Epithelial cell of proximal tubule (primary cell): ENCODE measurements at places on chromosomes 3 and 15.
A peak's percentile ranks its signal among the peaks of the same experiment; 100 is the strongest.

GRCh38 chr3:46542801-46543201 lies 23.3 kb downstream of the LRRC2 start:
- DNase-seq, result no peak

DNA sequence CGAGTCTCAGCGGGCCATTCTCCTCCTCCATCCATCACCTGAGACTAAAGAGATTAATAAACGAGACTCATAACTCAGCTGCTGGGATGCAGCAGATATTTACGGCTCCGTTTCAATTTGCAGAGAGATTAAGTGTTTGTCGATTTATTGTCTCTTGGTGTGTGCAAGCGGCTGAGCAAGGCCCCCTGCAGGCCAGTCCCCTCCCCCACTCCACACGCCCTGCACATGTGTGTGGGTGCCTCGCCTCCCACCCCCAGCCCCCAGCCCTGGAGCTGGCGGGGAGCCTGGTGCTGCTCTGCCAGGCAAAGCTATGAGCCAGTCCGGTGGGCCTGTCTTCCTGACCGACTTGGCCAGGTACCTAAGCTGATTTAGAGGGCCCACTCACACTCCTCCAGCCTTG lies 63.0 kb downstream of the CYP11A1 start:
- DNase-seq, result no peak

DNA sequence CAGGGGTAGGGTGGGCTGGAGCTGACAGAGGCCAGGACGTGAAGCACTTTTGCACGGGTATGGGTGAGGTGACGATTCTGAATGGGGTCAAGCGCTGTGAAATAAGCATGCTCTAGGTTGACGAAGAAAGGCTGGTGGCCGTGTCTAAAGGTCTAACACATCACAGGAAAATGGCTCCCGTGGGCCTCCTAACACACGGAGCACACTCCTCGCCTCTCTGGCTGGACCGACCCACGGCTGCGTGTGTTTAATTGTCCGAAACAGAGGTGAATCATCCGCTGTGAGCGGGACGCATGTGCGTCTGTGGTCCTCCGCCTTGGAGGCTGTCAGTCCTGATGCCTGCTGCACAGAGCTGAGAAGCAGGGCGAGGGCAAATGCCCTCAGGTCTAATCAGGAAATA lies 130.6 kb downstream of the NSMCE3 start:
- no peak for DNase-seq

- DNase-seq, result no peak
Observed at GRCh38 chr3:105232553-105232952, 134.2 kb upstream of the ALCAM start.

- DNase-seq, result no peak
Observed at GRCh38 chr3:145952536-145952935, 208.4 kb downstream of the PLOD2 start.

DNA sequence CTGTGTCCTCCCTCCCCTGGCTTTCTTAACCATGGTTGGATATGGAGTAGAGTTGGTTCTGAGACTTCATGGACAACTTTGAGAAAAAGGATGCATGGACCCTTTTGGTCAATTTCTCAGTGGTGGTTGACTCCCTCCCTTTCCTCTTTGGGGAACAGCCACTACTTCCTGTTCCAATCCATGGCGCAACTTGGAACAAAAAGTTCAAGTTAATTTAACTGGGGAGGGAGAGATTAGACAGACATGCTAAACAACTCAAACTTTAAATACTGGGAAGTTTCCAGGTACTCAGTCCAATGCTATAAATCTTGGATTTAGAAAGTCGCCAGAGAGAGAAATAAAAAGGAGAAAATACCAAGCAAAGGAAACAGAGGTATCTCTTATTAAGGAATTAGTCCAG lies 202.2 kb downstream of the PDZRN3 start:
- DNase-seq, result no peak

DNA sequence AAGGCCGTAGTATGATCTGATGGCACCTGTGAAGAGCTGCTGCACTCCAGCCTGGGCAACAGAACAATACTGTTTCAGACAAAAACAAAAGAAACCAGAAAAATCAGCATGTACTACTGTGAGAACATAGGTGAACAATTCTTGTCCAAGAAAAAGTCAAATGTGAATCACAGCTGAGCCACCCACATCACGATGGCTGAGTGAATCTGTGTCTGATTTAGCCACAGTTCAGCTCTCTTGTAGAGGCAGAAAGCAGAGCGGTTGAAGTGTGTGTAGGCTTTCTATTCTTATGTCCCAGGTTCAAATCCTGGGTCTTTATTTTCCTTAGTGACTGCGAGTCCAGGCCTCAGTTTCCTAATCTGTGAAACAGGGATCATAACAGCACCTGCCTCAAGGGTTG lies 4.4 kb upstream of the FURIN start:
- DNase-seq, result no peak

DNA sequence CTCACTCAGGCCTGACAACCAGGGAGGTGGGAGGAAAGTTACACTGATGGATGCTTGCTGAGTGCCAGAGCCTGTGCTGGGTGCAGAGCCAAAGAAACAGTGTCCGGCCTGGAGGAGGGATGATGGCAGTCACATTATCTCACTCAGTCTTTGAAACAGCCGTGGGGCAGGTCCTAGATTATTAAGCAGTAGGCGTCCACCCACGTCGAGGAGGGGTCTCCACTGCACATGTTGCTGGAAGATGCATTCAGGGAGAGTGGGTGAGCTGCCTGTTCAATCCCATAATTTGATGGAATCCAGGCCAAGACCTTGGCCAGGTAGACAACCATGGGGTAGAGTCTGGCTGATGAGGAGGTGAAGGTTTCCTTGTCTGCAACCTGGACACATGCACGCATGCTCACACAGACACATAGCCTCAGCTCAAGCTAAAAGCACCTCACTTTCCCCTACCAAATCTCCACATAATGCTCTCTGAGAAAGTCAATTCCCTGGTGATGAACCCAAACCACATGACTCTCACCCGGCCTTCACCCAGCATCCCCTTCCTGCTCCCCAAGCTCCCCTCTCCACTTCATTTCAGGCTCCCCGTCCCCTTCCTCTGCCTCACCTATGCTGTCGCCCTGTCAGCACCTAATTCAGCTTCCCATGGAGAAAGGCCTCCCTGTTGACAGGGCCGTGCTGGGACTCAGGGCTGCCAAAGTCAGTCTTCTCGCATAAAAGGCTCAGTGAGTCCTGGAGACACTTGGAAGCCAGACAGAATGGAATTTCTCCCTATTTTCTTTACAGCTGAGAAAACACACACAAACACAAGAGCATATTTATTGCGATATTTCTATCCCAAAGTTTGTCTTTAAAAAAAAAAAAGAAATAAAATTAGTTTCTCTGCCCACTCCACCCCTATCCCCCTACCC lies 29.8 kb downstream of the ACAN start:
- DNase-seq, result no peak

DNA sequence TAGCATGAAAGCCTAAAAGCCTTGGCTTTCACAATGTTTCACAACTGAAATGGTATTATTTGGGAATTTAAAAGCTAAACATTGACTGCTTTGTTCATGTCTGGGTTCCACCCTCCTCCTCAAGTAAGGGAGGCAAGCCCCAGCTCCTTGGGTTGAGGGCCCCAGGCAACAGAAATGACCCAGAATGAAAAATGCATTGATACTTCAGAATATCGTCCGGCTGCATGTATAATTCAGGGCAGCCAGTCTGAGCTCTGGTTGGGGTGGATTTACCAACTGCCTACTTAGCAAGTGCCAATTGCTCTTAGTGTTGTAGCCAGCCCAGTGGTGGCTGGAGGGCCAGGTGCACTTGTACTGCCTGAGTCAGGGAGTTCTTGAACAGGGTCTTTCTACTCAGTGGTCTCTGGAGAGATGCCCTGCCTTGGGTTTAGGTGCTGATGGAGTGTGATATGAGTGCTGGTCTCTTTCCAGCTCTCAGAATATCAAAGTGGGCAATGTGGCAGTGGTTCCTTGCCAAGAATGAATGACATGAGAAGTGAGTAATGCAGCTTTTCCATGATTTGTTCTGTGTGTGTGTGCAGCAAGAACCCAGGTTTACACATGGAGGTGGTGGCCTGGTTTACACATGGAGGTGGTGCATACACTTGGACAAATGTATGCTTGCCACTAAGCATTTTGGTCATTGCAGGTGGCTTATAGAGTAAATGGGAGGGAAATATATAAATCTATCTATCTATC lies 40.9 kb upstream of the ADAMTSL3 start:
- no peak for DNase-seq

GRCh38 chr3:189490337-189490736 lies 140.9 kb upstream of the TP63 start:
- peak; percentile 31 for DNase-seq

- DNase-seq, result no peak
Observed at GRCh38 chr3:149235599-149236424, 14.2 kb upstream of the CP start.

GRCh38 chr3:138938056-138938876 lies 8.7 kb downstream of the FOXL2 start:
- DNase-seq, result no peak

GRCh38 chr15:70410371-70410985 lies 312.8 kb upstream of the TLE3 start:
- no peak for DNase-seq

DNA sequence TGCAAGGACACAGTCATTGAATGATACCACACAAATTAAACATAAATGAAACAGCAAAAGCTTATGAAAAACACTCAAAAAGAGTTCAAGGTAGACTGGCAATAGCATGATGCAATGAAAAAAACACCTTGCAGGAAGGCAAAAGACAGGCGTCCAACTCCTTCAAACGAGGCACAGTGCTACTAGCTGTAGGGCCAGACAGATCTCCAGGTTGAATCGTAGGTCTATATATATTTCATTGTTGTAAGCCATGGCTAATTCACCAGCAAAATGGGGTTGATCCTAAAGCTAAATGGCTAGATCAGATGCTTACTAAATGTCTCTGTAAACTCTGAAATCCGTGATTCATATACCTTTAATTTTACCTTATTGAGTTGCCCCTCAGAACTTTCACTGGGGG lies 94.2 kb downstream of the THRB start:
- DNase-seq, result no peak

DNA sequence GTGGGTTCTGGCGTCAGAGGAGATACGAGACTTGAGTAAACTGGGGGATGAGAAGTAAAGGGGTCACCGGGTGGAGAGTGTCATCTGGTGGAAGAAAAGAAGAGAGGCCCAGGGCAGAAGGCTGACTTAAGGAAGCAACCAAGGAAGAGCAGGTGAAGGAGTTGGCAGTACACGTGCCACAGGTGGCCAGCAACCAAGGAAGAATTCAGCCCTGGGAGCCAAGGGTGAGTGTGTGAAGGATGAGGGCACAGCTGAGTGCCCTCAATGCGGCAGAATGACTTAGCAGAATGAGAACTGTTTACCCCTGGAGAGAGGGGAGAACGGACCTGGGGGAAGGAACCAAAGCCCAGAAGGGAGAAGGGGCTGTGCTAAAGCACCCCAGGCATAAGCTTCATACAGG lies 71.3 kb downstream of the WHAMM start:
- DNase-seq, result no peak

DNA sequence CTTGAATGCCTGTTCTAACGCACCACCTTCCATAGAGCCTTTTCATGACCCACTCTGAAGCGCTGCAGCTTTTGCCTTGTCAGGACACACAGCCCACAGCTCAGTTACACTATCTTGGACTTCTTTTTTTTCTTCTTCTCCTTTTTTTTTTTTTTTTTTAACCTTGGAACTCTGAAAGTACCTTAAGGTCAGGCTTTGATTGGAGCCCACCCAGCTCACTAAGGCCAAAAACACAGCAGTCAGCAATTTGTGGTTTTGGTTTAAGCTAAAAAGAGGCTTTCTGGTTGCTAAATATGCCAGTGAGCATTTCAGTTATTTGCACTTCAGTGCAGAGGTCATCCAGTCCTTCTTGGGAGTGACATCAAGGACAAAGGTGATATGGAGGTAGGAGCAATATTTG lies 1.7 kb downstream of the SLC25A20 start:
- DNase-seq, result no peak

- DNase-seq, result no peak
Observed at GRCh38 chr3:63609834-63610233, 42.6 kb upstream of the SNTN start.

DNA sequence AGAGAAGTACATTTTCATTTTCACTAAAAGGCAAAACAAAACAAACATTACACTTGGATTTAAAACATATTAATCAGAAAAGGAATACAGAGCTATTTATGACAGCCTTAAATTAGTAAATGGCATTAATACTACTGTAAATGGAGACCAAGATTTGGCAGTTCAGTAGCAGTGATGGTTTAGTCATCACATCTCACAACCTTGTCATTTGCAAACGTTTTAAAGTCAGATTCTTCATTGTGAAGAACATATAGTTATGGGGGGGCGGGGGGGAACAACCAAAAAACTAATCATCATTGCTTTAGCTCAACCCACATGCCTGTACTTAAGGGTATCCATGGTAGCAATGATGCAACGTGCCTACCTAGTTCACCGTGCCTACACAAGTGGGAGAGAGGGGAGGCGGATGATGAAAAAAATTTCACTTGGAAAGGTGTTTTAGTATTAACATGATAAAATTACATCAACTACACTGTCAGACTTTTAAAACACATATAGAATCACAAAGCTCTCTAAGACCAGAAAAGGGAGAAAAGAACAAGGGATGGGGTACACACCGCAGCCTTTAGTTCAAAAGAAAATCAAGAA lies 40.1 kb downstream of the DLG1 start:
- no peak for DNase-seq

DNA sequence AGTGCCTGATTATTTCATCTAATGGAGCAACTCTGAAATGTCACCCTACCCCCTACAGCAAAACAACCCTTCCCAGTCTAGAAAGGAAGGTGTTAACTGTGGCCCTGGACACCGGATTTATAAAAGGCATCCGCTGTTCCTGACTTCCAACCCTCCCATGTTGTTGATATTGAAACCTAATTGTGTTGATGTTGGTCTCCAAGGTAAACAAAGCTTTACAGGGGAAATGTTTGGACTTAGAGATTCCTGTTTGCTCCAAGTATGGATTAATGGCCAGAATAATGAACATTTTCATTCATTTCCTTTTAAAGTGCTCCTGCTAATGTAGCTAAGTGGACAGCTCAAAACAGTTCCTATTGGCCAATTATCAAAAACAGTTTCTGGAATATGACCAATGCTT lies 19.4 kb upstream of the LMCD1 start:
- no peak for DNase-seq

DNA sequence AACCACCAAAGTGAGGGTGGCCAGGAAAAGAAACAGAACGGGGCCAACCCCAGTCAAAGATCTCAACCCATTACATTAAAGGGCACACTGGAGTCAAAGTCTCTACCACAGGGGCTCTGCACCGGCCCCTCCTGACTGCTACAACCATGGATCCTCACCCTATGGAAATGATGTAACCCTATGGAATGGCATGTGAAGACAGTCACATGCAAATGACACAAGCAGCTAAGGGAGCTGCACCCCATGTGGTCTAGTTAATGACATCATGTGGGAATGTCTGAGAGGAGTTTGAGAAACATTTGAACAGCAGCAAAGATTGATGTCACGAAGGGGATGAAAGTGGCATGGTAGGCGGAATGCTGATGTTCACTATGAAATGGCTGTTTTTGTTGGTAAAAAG lies 298.2 kb upstream of the SLCO3A1 start:
- no peak for DNase-seq
